ENCODE measurements at places on chromosomes 5 and 9.

DNA sequence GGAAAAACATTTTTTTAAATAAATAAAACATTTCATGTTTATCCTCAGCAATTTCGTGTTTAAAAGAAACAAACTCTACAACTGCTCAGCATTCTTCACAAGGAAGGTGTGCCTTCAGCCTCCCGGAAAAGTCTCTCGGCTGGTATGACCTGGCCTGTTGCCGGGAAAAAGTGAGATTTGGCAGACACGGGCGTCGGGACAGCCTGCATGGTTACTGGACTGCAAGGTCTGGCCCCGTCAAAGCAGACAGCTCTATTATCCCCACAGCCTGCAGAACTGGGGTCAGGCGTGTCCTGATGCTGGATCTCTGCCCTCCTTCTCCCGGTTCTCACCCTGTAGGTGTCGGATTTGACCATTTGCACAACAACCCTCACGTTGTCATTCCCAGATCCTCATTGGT is 120.3 kb upstream of the SPATA31C2 start:
- DNase-seq, result no peak

DNA sequence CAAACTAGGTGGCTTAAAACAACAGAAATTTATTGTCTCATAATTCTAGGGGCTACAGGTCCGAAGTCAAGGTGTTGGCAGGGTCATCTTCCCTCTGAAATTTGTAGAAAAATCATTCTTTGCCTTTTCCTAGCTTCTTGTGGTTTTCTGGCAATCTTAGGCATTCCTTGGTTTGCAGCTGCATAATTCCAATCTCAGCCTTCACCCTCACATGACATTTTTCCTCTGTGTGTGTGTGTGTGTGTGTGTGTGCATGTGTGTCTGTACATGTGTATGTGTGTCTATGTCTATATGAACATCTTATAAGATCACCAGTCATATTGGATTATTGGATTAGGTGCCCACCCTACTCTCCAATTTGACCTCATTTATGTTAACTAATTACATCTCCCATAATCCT is 330.6 kb downstream of the CHSY3 start:
- no peak for DNase-seq

- DNase-seq, result no peak
Measured at GRCh38 chr5:54212331-54212730, 98.0 kb downstream of the ARL15 start.

DNA sequence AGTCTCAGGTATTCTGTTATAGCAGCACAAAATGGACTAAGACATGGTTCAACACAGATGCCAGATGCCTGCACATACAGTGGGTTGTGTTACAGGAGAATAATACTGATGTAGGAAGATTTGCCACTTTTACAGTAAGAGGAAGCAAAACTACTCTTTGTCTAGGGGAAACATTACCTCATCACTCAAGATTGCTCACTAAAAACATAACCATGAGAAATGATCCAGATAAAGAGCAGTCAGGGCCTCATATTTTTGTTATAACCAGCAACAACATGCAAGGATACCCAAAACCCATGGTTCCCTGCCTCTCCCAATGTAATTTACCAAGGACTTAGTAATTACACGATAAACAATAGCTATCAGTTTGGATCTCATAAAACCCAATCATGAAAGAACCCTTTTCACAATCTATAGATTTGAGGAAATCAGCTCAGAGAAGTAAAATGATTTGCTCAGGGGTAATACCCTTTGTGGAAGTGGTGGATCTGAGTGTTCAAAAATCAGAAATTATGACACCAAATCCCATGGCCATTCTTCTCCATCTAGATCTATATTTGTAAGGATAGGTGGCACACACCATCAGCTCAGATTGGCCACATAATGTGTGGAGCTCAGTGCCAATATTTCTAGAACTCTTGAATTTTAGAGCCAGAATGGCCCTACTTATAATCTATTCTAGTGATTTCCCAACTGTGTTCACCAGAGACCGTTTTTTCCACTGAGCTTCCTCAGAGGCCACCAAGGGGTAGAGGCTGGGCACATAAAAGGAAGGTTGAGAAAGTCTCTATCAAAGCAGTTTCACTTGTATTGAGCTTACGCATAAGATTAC is 27.8 kb downstream of the DPYSL3 start:
- DNase-seq, result no peak

DNA sequence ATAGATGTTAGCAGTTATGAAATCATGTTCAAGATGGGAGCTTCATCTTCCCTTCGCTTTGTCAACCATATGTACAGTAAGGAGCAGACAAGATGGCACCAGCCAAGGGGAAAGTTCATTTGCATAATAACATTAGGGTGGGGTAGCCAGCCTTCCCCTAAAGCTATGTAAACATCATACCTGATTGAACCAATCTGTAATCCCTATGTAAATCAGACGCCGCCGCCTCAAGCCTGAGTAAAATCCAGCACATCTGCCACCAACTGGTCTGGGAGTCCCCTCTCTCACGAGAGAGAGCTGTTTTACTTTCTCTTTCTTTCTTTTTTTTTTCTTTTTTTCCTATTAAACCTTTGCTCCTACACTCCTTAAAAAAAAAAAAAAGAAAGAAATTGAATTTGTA is 30.8 kb upstream of the REEP2 start:
- DNase-seq, result no peak

- DNase-seq, result no peak
Measured at GRCh38 chr9:19087106-19088000, 15.4 kb downstream of the HAUS6 start.

DNA sequence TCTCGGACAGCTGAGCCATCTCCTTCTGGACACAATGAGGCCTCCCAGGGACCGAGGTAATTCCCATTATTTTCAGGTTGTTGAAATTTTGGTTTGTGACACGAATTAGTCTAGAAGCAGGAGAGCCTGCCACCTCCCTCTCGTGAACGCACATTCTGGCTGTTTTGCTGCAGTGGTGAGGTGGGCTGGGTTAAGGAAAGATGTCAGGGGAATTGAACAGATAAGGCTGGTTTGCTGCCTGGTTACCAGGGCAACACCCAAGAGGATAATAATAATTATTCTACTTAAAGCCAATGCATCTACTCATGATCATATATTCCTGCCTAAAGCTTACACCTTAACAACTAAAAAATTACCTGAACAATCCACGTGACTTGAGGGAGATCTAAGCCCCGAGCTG is 38.1 kb downstream of the DDX31 start:
- DNase-seq, result no peak

GRCh38 chr9:72951520-72952380 is 1.1 kb downstream of the ALDH1A1 start:
- DNase-seq, result no peak

GRCh38 chr5:36359267-36359666 is 57.6 kb upstream of the RANBP3L start:
- DNase-seq, result no peak

GRCh38 chr5:80654054-80654390 is 430 bp upstream of the MSH3 start:
- peak; percentile 5 for DNase-seq

- no peak for DNase-seq
Measured at GRCh38 chr9:113995963-113996362, 82.1 kb downstream of the AMBP start.

- no peak for DNase-seq
Measured at GRCh38 chr5:177295924-177296323, 7.6 kb downstream of the RAB24 start.

- DNase-seq, result no peak
Measured at GRCh38 chr5:158897444-158898160, 202.1 kb downstream of the EBF1 start.

DNA sequence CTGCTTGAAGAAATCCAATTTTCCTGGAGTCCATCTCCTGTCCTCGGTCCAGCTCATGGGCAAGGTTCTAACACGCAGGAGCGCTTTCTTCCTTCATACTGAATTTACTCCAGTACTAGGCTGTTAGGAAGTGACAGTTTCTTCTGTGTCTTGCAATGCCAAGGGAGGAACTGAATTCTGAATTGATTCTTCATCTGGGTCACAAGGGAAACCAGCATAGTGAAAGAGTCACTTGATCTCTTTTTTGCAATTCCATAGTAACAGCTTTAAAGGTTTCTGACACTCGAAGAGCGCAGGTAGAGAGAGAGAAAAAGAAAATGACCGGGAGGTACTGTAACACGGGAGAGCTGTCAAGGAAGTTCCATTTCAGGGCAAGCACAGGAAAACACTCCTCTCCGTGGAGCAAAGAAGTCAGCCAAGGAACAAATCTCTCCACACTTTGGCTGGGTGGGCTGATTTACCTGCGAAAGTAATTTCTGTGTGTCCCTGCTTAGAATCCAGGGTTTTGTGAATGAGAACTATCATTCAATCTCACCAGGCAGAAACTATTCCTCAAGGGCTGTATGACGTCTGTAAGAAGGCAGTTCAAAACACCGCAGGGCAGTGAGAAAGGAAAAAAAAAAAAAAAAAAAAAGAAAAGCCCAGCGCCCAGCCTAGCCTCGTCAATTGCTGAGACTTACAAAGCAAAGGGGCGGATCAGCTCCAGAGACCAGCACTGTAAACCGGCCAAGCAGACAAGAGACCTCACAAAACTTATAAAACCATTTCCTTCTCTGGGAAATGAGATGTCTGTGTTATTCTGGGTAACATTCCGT is 617.8 kb downstream of the PDE4D start:
- no peak for DNase-seq

DNA sequence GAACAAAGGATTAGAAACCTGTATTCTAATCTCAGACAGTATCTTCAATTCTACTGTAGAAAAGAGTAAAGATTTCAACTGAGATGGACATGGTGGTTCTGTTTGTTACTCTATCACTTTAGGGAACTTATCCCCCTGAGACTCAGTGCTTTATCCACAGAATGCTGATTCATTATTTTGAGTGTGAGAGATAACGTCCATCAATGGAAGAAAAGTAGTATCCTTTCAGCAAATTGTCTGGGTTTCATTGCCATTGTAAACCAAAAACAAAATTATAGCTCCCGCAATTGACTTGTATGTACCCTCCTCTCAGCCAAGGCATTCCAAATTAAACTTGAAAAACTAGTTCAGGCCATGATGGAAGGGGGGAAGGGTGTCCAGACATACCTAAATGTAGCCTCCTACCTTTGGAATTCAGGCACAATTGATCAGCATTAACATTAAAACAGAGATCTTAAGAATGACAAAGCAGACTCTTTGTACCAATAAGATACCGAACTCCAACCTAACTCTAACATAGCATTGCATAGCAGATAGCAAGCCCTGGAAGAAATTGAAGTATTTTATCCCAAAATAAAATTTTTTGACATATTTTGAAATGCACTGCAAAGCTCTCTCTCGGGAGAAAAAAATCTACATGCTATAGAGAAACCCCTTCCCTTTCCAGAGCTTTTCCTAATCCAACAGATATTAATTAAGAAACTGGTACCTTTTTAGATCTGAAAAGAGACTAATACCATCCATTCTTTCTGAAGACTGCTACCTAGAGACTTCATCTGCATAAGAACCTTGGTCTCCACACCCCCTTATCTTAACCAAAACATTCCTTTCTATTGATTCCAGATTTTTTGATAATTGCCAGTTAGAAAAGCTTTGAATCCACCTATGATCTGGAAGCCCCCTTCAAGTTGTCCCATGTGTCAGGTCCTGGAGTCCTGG is 1055.7 kb downstream of the PTPRD start:
- DNase-seq, result no peak

GRCh38 chr5:75078027-75078426 is 25.7 kb upstream of the GCNT4 start:
- DNase-seq, result no peak

GRCh38 chr5:76576450-76576849 is 46.8 kb downstream of the F2RL2 start:
- no peak for DNase-seq

- DNase-seq, result no peak
Measured at GRCh38 chr5:176355400-176356178, 6.0 kb downstream of the KIAA1191 start.

- DNase-seq, result no peak
Measured at GRCh38 chr5:160312960-160313727, 780 bp upstream of the CCNJL start.

- no peak for DNase-seq
Measured at GRCh38 chr9:123763910-123764588, 165.9 kb downstream of the DENND1A start.

DNA sequence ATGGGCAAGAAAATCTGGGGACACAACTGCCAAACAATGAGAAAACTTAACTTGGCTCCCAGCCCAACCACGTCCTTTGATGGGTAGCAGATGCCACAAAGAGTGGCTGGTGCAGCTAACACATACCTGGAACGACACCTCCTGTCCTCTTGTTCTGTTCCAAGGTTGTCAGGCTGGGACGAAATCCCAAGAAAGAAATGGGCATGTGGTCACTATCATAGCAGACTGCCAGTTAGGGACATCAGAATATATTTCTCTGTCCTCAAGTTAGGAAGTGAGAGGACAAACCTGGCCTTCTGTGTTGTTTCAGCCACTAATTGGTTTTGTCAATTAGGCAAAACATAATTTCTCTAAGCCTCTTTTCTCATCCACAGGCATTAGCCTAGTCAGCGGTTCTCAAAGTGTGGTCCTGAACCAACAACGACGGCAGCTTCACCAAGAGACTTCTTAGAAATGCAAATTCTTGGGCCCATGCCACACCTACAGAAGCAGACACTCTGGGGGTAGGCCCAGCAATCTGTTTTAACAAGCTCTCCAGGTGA is 63.4 kb downstream of the RAPGEF1 start:
- DNase-seq, result no peak

DNA sequence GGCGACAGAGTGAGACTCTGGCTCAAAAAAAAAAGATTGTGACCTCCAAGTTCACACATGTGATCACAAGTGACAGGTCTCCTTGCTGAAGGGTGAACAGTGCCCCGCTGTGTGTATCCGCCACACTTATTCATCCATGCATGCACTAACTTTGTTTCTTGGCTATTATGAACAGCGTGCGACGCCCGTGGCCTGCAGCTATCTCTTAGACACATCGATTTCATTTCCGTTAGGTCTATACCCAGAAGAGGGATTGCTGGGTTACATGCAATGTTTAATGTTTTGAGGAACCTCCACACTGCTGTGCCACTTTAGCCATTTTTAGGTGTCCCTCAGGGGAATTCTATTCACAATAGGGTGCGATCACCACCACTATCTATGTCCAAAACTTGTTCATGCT is 12.1 kb upstream of the EGFL7 start:
- DNase-seq, result no peak

GRCh38 chr5:135964670-135965320 is 10.0 kb upstream of the LECT2 start:
- DNase-seq, result no peak

DNA sequence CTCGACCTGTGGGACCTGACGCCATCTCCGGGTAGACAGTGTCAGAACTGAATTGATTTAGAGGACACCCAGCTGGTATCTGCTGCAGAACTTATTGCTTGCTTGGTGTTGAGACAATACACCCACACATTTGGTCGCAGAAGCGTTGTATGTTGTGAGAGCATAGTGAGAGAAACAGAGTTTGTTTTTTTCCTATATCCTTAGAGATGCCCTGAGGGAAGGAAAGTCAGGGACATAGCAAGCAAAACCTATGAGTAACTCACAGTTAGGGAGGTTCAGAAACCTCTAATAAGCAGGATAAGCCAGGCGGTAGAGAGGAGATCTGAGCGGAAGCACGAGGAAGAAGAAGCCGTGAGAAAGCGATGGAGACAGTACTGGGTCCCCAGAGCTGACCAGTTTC is 59.8 kb downstream of the PTCD2 start:
- DNase-seq, result no peak

GRCh38 chr9:114065304-114065703 is 12.8 kb downstream of the AMBP start:
- no peak for DNase-seq

All from stimulated activated CD8-positive, alpha-beta memory T cell treated with anti-CD3 and anti-CD28 coated beads, Interleukin-7, amount 100 ng/mL, for 24 hours (primary cell).